ENCODE measurements at places on chromosomes 2 and 18. TPM values are rescaled to one million over a fixed set of nuclear protein-coding genes. Genes with fewer than 3 reads are reported as not detected.

- DNase-seq = no peak
Observed at GRCh38 chr18:57125627-57126026, 21.3 kb upstream of the BOD1L2 start.

DNA sequence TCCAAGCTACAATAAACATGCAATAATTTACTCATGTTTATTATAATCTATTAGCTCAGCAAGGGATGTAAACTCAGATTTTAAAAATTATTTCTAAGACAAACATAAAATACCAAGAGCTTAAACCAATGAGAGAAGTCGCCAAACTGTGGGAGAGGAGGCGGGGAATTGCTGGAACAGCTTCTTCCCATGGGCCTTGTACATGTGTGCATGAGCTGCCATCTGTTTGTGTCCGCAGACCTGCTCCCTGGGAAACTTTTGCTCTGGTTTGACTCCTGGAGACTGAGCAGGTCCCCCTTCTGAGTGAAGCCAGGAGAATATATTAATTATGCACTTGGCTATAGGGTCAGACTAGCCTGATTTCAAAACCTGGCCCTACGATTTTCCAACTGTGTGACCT is 655.9 kb upstream of the SOX11 start:
- DNase-seq = no peak

- DNase-seq = no peak
Observed at GRCh38 chr18:43563780-43564179, 286.5 kb upstream of the SYT4 start.

GRCh38 chr2:45729753-45730512 is 78.5 kb downstream of the PRKCE start:
- DNase-seq = no peak

GRCh38 chr2:204551512-204551863 is 6.2 kb downstream of the PARD3B start:
- DNase-seq = no peak

DNA sequence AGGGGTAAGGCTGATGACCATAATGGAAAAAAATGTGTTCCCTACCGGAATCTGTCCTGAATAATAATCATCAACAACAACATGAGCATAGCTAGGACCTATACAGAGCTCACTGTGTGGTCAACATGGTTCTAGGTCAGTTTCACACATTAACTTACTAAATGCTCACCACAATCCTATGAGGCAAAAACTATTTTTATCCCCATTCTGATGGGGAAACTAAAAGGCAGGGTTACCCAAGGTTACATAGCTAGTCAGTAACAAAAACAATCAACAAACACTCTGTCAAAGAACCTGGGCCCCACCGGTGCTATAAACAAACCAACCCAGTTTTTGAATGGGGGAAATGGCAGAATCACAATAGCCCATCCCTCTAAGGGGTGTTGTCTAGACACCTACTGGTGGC is 40.1 kb downstream of the AOX1 start:
- DNase-seq = no peak

DNA sequence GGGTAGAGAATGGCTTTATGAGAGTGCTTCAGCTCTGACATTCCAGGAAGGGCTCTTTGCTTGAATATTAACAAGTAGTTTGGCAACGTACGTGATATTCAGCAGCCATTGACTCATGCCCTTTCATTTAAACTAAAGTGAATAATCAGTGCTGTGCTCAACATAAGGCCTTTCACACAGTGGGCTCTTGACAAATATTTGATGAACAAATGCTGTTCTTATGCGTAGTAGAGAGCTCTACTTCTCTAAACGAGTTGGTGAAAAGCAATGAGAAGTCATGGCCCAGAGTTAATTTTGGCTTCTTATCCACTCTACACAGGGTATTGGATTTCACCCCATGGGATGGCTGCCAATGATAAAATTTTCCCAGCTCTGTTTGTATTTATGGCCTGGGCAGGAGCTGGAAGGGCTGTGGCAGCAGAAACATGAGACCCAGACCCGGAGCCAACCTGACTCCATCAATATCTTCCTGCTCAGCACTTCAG is 338.9 kb downstream of the CCDC85A start:
- no peak for DNase-seq

The MARCHF4 gene
- total RNA-seq = not detected

The UNC80 gene
- total RNA-seq = not detected

DNA sequence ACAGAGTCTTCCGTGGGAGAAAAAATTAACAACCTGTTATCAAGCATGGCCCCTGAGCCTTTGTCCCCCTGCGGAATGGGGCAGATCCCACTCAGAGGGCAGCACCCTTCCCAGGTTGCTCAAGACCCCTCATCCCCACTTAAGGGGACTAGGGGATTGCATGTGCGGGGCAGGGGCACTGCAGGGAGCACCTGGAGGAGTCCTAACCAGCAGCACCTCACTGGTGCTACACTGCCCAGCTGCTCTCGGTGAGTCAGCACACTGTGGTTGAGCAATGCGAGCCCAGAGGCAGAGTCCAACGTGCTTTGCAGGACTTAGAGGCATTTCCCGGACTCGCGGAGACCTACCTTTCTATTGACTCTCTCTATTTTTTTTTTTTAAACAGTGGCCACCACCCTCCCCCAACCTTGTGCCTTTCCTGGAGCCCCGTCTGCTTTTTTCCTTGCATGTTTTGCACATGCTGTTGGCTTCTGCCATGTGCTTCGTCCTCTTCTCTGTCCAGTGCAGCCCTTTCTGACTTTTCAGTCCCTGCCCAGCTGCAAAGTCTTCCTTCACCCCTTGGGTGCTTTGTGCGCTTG is 74.0 kb downstream of the IL1R2 start:
- no peak for DNase-seq

GRCh38 chr2:136131961-136132824 is 14.2 kb upstream of the CXCR4 start:
- peak; percentile 91 for DNase-seq

- no peak for DNase-seq
Observed at GRCh38 chr2:100707016-100707947, 112.7 kb upstream of the NPAS2 start.

DNA sequence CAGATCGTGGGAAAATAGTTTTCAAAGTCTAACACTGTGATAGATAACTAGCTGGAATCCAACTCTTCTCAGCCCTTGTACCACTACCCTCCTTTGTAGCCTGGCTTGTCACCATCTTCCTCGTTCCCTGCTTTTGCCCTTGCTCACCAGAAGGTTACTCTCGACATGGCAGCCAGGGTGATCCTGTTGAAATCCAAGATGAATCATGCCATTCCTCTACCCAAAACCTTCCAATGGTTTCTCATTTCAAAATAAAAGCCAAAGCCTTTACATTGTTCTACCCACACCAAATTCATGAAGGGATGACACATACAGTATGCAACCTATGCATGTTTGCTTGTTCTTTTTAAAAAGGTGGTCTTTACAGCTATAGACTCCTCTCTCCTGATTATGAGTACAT is 45.7 kb downstream of the STAT4 start:
- no peak for DNase-seq
